ENCODE measurements at places on chromosomes 4 and X.

DNA sequence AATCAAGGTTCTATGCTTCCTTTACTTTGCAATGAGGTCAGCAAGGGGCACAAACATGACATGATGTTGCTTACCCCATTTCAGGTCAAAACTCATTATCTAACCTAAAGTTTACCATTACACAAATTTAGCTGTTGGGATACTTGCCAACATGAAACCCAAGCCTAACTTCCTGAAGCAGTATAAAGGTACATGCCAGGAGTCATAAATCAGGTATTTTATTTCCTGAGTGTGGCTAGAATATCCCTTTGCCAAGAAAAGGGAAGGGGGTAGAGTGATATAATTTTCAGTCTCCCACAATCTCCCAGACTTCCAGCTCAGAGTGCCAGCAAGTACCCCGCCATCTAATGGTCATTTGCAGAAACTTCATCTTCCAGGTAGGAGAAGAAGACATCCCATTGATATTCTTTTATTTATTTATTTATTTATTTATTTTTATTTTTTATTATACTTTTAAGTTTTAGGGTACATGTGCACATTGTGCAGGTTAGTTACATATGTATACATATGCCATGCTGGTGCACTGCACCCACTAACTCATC is 136.6 kb downstream of the NEXMIF start:
- DNase-seq = no peak

DNA sequence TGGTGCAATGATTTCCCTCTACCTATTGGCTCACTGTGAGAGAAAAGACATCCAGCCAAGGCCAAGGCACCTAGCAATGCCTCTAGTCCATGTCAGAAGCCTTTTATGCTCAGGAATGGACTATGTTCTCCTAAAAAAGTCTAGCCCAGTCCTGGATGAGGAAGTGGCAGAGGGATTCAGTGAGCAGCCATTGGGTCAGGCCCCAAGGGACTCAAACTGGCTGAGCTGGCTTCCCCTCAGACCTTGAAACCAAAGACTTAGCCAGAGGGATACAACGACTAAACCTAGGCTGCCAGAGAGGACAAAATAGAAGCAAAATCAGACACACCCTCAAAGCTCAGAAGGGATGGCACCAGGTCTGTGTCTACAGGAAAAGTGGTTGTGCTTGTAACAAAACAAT is 49.1 kb downstream of the ARHGEF9 start:
- DNase-seq = no peak

DNA sequence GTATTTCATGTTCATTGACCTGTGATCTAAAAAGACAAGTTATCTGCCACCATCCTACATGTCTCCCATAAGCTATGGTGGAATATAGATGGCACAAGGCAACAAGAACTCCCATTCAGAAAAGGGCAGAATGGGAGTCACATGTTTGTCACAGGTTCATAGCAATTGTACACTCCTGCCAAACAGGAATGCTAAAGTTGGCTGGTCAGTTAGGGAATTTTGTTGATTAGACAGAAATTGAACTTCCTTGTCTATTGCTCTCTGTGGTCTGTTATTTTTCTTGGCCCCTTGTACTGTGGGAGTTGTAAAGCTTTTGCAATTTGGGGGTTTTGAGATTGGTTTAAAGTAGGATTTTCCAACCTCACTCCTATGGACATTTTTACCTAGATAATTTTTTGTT is 101.7 kb upstream of the SOD3 start:
- DNase-seq = no peak

GRCh38 chr4:82744284-82744968 is 54.2 kb downstream of the SCD5 start:
- no peak for DNase-seq

- no peak for DNase-seq
Measured at GRCh38 chr4:185341841-185342240, 53.9 kb downstream of the LRP2BP start.

All from NCI-H1694 treated with DMSO at 0.1 percent for 48 hours (cell line).